ENCODE measurements at places on chromosomes 13 and 19.

- no peak for DNase-seq
Measured at GRCh38 chr19:34925278-34925855, 1.3 kb upstream of the ZNF30 start.

DNA sequence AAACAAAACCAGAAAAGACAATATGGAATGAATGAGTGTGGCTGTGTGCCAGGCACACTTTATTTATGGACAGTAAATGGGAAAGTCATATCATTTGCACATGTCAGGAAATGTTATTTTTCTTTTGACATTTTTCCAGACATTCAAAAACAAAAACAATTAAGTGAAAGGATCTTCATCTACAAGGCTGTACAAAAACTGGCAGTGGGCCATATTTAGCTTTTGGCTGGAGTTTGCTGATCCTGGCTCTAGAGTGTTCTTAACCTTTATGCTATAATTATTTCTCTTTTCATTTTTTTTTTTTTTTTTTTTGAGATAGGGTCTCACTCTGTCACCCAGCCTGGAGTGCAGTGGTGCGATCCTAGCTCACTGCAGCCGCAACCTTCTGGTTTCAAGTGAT, 6.5 kb upstream of the TNFSF9 start:
- no peak for DNase-seq

DNA sequence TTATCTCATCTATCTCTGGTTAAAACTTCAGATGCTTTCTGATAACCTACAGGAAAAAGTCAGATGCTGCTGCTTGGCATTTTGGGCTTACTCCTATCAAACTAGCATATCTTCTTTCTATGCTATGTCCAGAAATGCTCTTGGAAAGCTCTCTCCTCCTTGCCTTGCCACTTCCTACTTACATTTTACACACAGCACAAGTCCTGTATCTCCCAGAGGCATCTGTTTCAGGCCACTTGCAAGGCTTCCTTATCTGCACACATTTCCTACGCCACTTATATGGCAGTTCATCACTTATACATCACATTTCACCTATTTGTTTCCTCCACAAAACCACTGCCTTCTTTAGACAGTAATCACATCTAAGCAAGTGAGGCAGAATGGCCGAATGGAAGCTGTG, 220.3 kb downstream of the DNAJC15 start:
- DNase-seq = no peak

GRCh38 chr13:66264971-66265370, 965.2 kb downstream of the PCDH9 start:
- no peak for DNase-seq

DNA sequence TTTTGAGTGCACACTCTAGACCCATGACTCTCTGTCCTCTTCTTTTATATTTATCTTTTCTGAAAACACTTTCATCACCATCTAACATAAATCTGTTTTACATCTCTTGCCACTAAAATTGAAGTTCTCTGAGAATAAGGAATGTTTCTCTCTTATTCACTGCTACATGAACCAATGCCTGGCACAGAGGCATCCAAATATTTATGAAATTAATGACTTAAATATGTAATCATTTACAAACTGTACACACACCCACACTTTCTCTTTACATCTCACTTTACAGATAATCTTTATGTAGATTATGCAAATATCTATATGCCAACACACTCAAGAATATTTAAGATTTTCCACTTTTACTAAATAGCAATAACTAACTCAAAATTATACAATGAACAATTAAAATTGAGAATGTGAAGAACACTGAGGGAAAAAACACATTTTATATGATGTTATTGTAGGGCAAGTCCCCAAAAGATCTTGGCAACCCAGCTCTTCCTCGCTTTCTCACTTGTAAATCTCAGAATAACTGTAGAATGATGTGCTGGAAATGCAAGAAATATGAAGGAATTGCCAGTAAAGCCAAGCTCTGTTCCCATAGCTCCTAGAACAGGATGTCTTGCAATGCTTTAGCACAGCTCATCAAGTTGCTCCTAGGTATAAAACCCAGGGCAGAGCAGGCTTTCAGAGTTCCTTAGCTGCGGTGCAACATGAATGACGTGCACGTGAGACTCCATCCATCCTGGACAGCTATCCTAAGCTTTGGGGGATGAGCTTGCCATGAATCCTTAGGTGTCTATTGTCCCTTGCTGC, 50.7 kb downstream of the UGGT2 start:
- no peak for DNase-seq
